Motor neuron (in vitro differentiated cells): ENCODE measurements at places on chromosomes 11 and 22. TPM values are rescaled to one million over a fixed set of nuclear protein-coding genes. Genes with fewer than 3 reads are reported as not detected.

Gene TMPRSS5
- 1.4 and 2.4 TPM in 2 replicates for total RNA-seq

Gene CTSF
- 9.1 and 12.0 TPM in 2 replicates for total RNA-seq

Gene GLYAT
- 0.09 TPM in 1 of 2 replicates, not detected in the other for total RNA-seq

Gene ARHGAP8
- total RNA-seq, result 1.4 and 1.9 TPM in 2 replicates

Gene MRGPRG
- total RNA-seq, result 0.73 TPM in 1 of 2 replicates, not detected in the other

Gene SYNGR1
- 17.9 and 19.0 TPM in 2 replicates for total RNA-seq

Gene OR9G1
- 0.49 and 0.79 TPM in 2 replicates for total RNA-seq

Gene PGA5
- 1.1 TPM in 1 of 2 replicates, not detected in the other for total RNA-seq

DNA sequence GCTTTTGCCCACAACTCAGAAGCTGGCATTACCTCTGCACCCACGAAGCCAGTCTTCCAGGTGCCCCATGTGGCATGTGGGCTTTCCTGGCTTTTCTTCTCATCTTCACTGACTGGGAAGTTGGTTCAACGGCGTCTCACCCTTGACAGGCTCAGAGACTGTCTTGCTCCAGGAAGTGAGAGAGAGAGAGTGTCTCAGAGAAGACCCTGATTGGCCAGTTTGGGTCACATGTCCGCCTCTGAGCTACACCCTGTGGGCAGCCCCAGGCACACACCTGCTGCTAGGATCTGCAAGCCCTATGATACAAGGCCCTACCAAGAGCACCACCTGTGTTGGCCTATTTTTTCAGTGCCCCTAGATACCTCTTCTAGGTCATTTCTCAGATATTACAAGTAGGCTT, 39.0 kb downstream of the RTL6 start:
- ATAC-seq, result no peak

DNA sequence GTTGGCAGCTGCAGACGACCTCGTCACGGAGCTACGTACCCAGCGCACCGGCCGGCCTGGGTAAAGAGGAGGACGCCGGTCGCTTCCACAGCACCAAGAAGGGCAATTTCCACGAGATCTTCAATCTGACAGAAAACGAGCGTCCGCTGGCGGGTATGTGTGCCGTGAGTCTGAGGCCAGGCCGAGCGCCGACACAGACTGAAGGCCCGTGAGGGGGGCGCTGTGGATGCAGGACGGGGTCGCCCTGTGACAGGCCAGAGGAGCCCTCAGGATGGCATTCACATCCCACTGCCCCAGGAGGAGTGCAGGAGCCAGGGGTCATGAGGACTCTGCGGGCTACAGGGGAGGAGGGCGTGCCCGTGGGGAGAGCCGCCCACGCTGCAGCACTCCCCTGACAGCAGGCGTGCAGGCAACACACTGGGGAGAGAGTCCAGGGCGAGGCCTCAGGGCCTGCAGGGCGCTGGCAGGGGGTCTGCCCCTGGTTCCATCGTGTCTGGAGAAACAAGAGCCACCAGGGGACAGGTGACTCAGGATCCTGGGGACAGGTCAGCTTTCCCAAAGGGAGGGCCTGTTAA, 53.6 kb downstream of the GRAMD4 start:
- no peak for ATAC-seq

- ATAC-seq, result no peak
Observed at GRCh38 chr11:37532271-37532670, 934.2 kb upstream of the RAG2 start.

DNA sequence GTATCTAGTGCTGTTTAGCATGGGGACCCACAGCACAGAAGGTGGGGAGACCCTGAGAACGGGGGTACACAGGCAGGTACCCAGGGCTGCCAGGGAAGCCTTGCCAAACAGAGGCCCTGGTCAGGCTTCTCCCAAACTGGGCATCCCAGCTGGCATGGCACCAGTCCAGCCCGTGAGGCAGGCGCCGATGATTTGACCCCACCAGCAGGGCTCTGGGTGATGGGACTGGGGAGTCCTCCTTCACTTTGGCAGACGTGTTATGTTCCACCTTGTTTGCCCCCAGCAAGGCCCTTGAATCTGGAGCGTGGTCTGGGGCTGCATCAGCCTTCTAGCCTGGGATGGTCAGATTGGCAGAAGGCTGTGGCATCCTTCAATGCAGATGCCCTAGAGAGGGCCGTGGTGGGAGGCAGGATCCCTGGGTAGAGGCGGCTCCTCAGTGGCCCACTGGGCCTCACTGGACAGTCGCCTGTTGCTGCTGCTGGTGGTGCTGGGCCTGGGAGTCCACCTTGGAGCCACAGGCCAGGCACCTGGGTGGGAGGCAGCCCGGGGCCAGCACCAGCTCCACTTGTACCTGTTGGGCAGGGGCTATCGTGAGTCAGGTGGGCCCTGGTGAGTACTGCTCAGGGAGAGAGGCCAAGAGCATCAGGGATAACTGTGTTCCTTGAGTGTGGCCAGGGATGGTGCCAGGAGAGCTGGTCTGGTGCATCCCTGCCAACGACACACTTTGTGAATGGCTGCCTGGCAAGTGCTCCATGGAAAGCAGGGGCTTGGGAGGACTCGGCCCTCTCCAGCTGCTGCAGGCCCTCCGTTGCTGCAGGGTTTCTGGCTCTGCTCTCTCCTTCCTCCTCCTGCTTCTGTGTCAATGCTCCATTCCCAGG, 3.3 kb downstream of the ADORA2A start:
- ATAC-seq, result no peak

- no peak for ATAC-seq
Observed at GRCh38 chr22:42035256-42035655, 35.4 kb downstream of the NAGA start.

DNA sequence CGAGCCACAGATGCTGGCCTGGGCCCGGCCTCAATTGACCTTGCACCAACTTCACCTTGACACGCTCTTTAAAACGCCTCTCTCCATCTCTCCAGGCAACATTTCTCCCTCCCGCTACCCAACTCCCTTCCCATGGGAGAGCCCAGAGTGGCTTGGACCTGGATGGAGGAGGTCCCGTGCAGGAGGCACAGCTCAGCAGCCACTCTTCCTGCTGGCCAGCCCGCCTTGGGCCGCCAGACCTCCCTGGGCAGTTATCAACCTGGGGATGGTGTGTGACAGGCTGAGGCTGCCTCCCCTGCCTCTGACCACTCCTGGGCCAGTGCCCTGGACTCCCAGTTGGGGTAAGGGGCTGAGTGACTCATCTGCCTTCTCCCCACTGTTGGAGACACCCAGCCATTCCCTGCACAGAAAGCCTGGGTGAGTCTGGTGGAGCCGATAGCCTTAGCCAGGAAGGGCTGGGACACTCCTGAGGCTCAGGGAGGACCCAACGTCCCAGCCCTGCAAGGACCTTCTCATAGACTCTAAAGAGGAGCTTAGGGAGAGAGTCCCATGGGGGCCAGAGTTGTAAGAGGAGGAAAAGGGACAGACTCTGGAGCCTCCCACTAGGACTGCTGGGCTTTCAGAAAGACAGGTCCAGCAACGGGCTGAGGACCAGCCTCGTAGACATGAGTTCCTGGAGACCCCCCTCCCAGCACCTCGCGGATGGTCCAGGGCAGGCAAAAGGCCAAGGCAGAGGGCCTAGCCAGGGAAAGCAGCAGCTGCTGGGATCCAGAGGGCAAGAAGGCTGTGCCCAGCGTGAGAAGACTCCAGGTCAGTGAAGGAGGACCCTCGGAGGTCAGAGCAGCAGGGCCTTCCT, 131.7 kb downstream of the CEP164 start:
- no peak for ATAC-seq

DNA sequence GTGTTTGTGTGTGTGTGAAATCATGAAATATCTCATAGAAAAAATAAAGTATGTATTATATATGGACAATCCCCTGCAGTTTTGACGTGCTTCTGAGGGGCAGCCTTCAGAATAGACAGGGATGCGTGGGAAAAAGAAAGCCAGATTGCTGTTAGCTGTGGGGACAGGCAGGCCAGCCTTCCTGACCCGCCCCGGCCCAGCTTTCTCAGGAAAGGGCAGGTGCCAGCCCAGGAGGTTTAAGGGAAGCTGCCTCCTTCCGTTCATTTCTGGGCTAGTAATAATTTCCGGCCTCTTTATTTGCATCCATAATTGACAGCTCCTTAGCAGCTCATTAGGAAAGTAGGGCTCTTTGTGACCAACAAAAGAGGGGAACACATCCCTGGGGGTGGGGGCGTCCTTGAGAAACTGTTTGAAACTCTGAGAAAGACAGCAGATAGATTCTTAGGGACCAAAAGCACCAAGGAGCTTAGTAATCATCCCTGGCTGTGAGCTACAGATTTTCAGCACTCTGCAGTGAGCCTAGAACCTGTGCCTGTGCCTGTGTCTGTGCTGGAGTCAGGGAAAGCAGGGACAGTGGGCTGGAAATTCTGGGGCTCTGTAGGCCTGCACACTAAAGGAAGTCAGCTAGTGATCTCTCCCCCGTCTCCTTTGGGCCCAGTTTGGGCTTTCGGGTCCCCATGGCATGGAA, 632.9 kb upstream of the CADM1 start:
- ATAC-seq, result no peak

- ATAC-seq, result no peak
Observed at GRCh38 chr22:43561415-43562178, 149.8 kb downstream of the MPPED1 start.

DNA sequence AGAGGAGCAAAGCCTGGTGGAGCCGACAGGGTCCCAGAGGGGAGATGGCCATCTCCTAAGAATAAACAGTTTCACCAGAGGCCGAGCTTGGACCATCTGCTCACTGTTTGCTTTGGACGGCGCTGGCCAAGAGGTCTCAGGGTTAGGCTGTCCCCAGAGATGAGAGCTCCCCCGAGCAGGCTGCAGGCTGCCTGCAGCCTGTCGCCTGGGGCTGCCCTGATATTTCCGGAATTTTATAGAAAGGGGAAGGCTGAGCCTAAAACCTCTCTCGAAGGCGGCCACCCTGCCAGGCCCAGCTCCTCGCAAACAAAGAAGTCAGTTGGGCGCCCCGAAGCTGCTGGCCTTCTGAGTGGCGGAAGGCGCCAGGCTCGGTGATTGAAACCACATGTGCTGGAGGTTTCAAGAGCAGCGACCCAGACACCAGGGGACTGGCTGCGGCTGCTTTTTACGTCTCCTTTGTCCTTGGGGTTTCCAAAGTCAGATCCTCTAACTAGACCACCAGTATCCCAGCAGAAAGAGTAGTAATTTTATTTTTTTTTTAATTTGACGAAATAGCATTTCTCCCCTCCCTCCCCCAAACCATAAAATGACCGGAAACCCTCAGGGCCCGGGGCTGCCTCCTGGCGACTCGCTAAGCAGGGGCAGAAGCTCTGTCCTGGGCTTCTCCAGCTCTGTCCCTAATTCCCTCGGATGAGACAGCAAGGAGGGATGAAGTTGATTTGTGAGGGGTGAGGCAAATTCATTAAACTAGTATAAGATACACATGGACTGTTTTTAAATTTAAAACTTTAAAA, 57.4 kb downstream of the CLMP start:
- ATAC-seq, result peak; percentile 42

DNA sequence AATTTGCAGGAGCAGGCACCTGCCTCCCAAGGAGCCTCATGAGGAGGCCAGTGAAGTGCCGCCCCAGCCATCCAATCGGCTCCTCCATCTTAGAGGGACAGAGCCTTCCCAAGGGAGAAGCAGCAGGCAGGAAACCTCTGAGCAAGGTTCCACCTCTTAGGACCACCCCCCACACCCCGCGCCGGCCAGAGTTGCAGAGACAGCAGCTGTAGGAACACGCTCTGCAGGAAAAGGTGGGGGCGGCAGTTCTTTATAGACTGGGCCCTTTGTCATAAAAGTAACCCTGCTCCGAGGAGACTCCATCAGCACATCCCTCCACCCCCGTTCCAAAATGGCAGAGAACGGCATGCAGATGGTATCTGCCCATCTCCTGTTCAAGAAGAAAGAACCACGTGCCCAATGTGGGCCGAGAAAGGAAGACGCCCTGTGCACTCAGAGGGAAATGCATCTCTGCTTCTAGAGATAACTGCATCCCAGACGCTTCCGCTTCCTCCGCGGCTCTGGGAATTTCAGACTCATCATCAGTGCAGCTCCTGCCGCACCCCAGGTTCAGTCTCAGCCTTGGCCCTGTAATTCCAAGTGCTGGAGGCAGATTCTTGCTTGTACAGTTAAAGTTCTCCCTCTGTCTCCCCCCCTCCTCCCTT, 98.5 kb downstream of the SPATA19 start:
- no peak for ATAC-seq

DNA sequence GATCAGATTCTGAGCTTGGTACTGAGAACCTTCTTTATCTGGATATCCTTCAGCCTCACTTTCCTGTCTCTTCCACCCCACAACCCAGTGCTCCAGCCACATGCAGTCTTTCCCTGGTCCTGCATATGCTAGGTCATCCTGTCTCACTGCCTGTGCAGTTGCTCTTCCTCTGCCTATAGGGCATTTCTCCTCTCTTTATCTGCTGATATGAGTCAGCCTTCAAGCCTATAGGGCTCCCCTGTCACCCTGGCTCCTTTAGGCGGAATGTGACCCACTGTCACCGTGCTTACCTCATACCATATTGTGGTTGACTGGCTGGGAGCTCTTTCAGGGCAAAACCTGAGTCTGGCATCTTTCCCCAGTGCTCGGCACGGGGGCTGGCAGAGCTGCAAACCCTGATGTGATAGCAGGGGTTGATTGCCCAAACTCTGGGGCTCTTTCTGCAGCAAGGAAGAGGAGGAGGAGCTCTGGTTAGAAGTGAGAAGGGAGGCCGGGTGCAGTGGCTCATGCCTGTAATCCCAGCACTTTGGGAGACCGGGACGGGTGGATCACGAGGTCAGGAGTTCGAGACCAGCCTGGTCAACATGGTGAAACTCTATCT, 26.3 kb downstream of the MEI1 start:
- no peak for ATAC-seq

GRCh38 chr11:6315811-6316425, 4.4 kb downstream of the CAVIN3 start:
- ATAC-seq, result peak; percentile 85

DNA sequence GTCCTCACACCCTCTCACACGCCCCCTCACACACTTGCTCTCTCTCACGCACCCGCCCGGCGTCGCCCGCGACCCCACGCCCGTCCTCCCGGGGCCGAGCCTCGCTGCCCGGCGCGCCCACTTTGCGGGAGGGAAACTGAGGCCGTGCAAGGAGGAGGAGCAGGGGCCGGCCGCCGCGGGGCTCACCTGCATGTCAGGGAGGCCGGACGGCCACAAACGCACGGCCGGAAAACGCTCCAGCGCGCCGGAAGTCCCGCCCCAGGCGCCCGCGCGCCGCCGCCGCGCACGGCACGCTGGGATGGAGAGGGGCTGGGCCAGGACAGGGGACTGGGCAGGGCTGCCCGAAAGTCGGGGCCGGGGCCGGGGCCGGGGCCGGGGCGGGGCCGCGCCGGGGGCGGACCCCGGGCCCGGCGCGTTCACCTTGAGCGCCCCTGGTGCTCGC, at the start of gene CHID1:
CHID1 (minus strand) TSS at position 222 of the 442 bp plus-strand sequence. CDS start 5,994 bp downstream, outside the sequence.
- peak; percentile 96 for ATAC-seq

- peak; percentile 67 for ATAC-seq
Observed at GRCh38 chr11:125902277-125902926, 604 bp downstream of the PUS3 start.
